ENCODE measurements at places on chromosomes 4 and X. TPM values are rescaled to one million over a fixed set of nuclear protein-coding genes. Genes with fewer than 3 reads are reported as not detected.

SOD3 gene
- polyA plus RNA-seq, result 2.6 TPM

NMU gene
- 11.2 TPM for polyA plus RNA-seq

F8 gene
- polyA plus RNA-seq, result 4.8 TPM

PRRG3 gene
- polyA plus RNA-seq, result 10.3 TPM

MSX1 gene
- 10.5 TPM for polyA plus RNA-seq

HPGDS gene
- 7.1 TPM for polyA plus RNA-seq

TSR2 gene
- 65.7 TPM for polyA plus RNA-seq

ZNF630 gene
- polyA plus RNA-seq, result 4.8 TPM

P2RY10 gene
- not detected for polyA plus RNA-seq

LANCL3 gene
- polyA plus RNA-seq, result 4.9 TPM

MTMR8 gene
- 1.9 TPM for polyA plus RNA-seq

ELF2 gene
- 36.2 TPM for polyA plus RNA-seq

TMEM150C gene
- 23.5 TPM for polyA plus RNA-seq

TKTL2 gene
- polyA plus RNA-seq, result 0.19 TPM

CENPC gene
- polyA plus RNA-seq, result 14.5 TPM

NPNT gene
- 20.0 TPM for polyA plus RNA-seq

EOLA2 gene
- polyA plus RNA-seq, result 37.0 TPM

TMPRSS11A gene
- not detected for polyA plus RNA-seq

OPHN1 gene
- polyA plus RNA-seq, result 33.0 TPM

TMEM175 gene
- 70.9 TPM for polyA plus RNA-seq

SLC6A14 gene
- polyA plus RNA-seq, result not detected

PRDM5 gene
- 14.4 TPM for polyA plus RNA-seq

PABPC1L2B gene
- 17.2 TPM for polyA plus RNA-seq

KLF3 gene
- 30.0 TPM for polyA plus RNA-seq

KCND1 gene
- polyA plus RNA-seq, result 6.7 TPM

ESX1 gene
- polyA plus RNA-seq, result 0.29 TPM

ADH1C gene
- 1.5 TPM for polyA plus RNA-seq

SATL1 gene
- polyA plus RNA-seq, result 2.1 TPM

STARD8 gene
- 8.0 TPM for polyA plus RNA-seq

RASGEF1B gene
- polyA plus RNA-seq, result 44.2 TPM

AGTR2 gene
- 0.35 TPM for polyA plus RNA-seq

GNRHR gene
- polyA plus RNA-seq, result 0.89 TPM

RENBP gene
- 10.2 TPM for polyA plus RNA-seq

RAB41 gene
- 2.2 TPM for polyA plus RNA-seq

IL9R gene
- not detected for polyA plus RNA-seq

KLKB1 gene
- polyA plus RNA-seq, result 0.90 TPM

RIPPLY1 gene
- polyA plus RNA-seq, result 0.18 TPM

BMPR1B gene
- polyA plus RNA-seq, result 11.8 TPM

LNX1 gene
- polyA plus RNA-seq, result 12.4 TPM

MAGEA2 gene
- not detected for polyA plus RNA-seq

CLNK gene
- polyA plus RNA-seq, result 0.26 TPM

TRAM1L1 gene
- polyA plus RNA-seq, result 16.5 TPM

SEC31A gene
- 141 TPM for polyA plus RNA-seq

DLG3 gene
- polyA plus RNA-seq, result 47.9 TPM

Data from spinal cord (tissue), 10 donors.